ENCODE measurements at places on chromosomes 4 and X.

DNA sequence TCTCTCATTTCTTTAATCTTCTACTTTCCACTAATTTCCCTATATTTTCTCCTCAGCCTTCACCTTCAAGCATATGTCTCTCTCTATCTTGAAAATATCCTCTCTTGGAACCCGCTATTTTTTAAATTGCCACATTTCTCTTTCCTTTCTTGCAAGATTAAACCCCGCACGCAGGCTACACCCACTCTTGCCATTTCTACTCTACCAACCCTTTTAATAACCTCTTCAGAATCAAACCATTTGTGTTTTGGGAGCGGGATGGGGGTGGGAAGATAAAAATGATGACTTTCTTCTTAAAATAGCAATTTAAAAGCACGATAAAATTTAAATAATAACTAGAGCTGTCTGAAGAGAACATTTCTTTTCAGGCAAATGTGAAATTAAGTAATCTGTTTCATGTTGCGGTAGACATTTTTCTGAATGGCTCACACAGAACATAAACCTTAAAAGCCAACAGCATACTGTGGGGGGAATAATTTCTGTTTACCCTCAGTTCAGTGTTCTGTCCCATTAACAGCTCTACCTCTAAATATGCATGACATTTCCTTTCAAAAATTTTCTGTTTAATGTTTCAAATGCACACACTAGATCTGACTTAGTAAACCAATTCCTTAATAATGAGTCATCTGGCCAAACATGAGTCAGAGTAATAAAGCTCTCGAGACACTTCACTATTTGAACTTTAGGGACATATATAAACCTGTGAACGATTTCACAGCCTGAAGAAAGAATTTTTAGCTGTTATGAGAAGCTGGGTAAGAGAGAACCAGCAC lies 20.5 kb downstream of the ARSJ start:
- DNase-seq = no peak

DNA sequence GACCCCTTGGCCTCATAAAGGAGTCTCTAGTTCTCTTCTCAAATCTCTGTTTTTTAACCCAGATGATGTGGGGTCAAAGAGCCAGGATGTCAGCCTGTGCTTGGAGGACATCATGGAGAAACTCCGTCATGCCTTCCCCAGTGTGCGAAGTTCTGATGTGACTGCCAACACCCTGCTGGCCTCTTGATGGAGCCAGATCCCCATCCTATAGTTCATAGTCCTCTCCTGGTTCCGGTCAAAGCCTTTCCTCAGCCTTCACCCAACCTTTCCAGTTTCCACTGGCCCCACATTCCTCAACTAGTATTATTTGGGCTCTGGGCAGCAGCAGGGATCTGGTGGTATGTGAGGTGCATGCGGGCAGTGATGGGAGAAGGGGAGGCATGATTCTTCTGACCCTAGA lies 30.7 kb downstream of the TAF7L start:
- no peak for DNase-seq

- no peak for DNase-seq
Measured at GRCh38 chr4:120018786-120019185, 47.9 kb downstream of the MAD2L1 start.

GRCh38 chrX:154805696-154806091 lies 409 bp upstream of the MPP1 start:
- DNase-seq = no peak

DNA sequence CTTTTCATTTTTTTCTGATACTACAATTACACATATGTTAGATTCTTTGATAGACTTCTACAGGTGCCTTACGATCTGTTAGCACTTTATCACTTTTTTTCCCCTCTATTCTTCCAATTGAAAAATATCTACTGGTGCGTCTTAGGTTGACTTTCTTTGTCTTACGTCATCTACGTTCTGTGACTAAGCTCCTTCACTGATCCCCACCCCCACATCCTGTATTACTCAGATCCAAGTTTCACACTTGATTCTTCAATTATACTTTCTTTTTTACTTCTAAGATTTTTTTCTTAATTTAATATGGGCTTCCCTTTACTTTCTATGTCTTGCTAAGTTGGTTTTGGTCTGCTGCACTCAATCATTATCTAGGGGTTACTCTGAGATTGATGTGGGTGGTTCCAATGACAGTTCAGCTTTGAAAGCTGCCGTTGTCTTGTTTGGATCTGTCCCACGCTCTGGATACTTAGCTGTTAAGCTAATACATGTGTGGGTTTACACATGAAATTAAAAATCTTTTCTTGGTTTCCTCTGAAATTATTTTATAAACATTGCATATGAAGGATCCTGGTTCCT lies 1321.1 kb downstream of the RAPGEF2 start:
- DNase-seq = no peak

- DNase-seq = no peak
Measured at GRCh38 chrX:20500949-20501348, 234.2 kb upstream of the RPS6KA3 start.

- DNase-seq = no peak
Measured at GRCh38 chr4:21722157-21722839, 226.3 kb downstream of the KCNIP4 start.

- no peak for DNase-seq
Measured at GRCh38 chr4:25345744-25346143, 31.3 kb upstream of the ANAPC4 start.

DNA sequence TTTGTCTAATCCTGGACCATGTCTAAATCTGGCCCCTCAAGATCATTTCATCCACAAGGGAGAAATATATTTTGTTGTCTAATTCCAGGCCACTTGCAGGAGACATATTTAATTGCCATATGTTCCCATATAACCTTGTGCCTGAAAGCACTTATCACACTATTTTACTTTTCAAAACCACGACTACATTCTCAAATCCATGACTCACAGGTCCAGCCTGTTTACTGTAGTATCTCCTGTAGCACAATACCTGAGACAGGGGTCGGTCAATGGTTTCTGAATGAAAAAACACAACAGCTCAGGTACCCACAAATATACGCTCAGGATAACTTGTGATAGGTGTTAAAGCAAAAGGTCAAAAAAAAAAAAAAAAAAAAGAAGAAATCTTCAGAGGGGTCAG lies 60.9 kb downstream of the SEC24D start:
- no peak for DNase-seq

GRCh38 chrX:9596837-9597236 lies 132.0 kb downstream of the TBL1X start:
- DNase-seq = no peak

- peak; percentile 17 for DNase-seq
Measured at GRCh38 chrX:153766098-153766817, 2.2 kb downstream of the PLXNB3 start.

DNA sequence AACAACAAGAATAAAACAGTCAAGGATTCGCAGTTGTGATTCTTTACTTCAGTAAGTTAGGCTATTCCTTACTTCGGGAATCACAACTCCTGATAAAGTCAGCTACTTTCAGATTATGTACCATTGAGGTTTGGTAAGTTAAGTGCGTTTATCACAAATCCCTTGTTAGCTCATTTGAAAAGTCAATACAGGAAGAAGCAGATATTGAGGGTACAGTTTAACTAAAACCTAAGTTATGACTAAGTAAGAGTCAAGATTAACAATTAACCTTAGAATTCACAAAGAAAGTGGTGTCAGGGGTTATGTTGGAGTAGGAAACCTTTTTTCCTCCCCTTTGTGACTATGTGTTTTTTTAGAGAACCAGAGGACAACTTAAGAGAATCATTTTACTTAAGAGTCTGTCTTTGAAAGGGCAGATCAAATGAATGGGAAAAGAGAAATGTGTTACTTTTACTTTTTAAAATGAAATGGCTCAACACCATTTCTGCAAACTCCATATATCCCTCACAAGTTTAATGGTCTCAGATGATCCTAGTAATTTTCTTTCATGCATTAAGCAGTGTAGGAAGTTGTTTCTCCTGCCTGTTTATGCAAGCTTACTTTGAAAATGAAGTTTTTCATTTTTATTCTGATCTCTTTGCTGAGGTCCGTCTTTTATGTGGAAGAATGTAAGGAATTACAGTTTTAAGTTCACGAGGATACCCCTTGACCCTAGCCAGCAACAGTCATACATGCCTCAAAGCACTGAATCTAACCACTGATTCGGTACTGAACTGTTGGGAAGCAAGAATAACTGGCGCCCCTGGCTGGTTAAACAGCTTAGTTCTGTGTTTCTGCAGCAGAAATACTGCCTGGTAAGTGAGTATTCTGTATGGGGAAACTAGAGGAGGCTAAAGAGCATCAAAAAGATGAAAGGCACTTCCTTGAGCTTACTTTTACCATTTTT lies 211.7 kb downstream of the SLC4A4 start:
- DNase-seq = no peak

DNA sequence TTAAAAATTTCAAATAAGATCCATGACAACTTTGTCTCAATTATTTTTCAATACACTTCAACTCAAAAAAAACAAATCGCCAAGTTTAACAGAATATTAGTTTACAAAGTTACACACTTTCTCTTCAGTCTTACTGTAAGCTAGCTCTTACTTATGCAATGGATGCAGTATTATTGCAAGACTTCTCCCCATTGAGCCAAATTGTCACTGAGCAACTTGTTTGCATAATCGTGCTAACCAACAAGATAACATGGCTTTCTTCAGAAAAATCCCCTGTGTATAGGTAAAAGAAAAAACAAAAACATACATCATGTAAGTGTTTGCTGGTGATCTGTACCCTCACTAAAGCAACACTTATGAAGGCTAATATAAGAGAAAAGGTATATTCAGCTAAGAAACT lies 18.9 kb downstream of the DNAJB14 start:
- DNase-seq = no peak

DNA sequence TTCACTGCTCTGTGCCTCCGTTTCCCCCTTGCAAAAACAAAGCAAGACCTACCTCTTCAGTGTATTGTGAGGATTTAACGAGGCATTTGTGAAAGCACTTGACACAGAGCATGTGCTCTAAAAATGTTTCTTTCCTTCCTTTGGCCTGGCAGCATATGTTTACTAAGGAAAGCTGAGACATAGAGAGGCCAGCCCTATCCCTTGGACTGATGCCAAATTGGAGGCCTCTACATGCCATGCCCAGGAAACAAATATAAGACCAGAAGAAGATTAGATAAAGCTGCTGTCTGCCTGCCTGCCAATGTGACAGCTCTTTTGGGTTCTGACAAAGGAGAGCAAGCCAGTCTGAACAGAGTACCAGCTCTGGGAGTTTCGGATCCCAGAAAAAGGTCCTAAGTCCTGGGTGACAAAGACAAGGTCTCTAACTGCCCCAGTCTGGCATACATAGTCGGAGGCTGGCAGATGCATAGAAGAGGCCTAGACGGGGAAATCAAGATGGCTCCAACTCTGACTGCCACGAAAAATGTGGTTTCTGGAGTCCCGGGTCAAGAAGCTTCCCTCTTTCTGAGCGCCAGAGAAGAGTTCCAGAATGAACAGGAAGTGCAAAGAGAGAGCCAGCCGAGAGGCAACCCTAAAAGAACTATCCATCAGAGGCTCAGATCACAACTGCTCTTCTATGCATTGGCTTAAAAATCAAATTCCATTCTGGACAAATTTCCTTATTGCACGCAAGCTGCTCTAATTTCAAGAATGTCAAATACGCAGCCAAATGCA lies 25.8 kb downstream of the OTUD6A start:
- no peak for DNase-seq

GRCh38 chrX:153057281-153057680 lies 1.0 kb downstream of the PNMA3 start:
- DNase-seq = no peak

GRCh38 chr4:70658418-70658817 lies 7.9 kb downstream of the JCHAIN start:
- DNase-seq = no peak

- no peak for DNase-seq
Measured at GRCh38 chrX:107599450-107599861, 28.9 kb upstream of the PRPS1 start.

- DNase-seq = no peak
Measured at GRCh38 chr4:112485930-112486329, 30.1 kb downstream of the NEUROG2 start.

GRCh38 chr4:123256901-123257300 lies 139.7 kb upstream of the SPRY1 start:
- DNase-seq = no peak

GRCh38 chr4:3705236-3705987 lies 60.8 kb upstream of the ADRA2C start:
- no peak for DNase-seq

DNA sequence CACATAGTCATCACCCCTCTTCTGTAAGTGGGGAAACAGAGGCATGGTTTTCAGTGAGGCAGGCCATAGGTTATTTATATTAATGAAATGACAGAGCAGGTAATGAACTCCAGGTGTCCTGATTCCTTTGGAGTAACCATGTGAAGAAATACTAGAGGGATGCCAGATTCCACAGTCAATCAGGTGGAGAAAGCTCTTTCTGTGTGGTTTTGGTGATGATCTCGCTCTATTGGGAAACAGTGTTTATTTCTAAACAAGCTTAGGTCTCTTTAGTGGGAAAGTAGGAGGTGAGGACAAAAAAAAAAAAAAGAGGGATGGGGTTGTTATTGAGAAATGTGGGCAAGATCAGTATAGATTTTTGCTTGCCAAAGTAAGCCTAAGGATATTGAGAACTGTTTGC lies 12.2 kb downstream of the DOCK11 start:
- DNase-seq = no peak

DNA sequence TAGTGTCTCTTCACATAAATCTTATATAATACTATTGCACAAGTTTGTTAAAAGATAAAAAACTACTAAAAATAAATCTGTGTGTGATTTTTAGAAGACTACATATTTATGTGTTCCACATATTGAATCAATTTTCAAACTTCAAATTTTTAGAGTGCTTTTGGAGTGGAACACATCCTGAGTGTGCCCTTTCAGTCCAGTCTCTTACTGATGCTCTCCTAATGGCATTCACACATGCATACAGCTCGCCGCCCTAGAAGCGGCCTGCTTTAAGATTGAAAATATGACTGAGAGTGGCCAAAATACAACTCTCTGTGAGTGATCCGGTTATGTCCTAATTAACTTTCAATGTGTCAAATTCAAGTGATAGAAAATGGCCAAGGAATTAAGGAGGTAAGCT lies 628.8 kb downstream of the ANKRD50 start:
- DNase-seq = no peak

GRCh38 chr4:7017446-7018048 lies 25.6 kb upstream of the TADA2B start:
- DNase-seq = no peak

GRCh38 chr4:113784497-113785250 lies 23.1 kb upstream of the CAMK2D start:
- DNase-seq = no peak

- DNase-seq = no peak
Measured at GRCh38 chr4:89616382-89616781, 220.6 kb downstream of the SNCA start.

- no peak for DNase-seq
Measured at GRCh38 chr4:4288098-4288497, 1.9 kb downstream of the LYAR start.

GRCh38 chr4:25769251-25769650 lies 93.5 kb downstream of the SEL1L3 start:
- DNase-seq = no peak
